CD4-positive, CD25-positive, alpha-beta regulatory T cell (primary cell): ENCODE measurements at places on chromosomes 5 and 9. TPM values are rescaled to one million over a fixed set of nuclear protein-coding genes. Genes with fewer than 3 reads are reported as not detected.

Gene CDH9
- polyA plus RNA-seq, result not detected

- peak; percentile 23 for DNase-seq
These were observed 963 bp upstream of the CAST start for GRCh38 chr5:96660971-96661854.

GRCh38 chr5:176355400-176356178 is 6.0 kb downstream of the KIAA1191 start:
- DNase-seq, result no peak

DNA sequence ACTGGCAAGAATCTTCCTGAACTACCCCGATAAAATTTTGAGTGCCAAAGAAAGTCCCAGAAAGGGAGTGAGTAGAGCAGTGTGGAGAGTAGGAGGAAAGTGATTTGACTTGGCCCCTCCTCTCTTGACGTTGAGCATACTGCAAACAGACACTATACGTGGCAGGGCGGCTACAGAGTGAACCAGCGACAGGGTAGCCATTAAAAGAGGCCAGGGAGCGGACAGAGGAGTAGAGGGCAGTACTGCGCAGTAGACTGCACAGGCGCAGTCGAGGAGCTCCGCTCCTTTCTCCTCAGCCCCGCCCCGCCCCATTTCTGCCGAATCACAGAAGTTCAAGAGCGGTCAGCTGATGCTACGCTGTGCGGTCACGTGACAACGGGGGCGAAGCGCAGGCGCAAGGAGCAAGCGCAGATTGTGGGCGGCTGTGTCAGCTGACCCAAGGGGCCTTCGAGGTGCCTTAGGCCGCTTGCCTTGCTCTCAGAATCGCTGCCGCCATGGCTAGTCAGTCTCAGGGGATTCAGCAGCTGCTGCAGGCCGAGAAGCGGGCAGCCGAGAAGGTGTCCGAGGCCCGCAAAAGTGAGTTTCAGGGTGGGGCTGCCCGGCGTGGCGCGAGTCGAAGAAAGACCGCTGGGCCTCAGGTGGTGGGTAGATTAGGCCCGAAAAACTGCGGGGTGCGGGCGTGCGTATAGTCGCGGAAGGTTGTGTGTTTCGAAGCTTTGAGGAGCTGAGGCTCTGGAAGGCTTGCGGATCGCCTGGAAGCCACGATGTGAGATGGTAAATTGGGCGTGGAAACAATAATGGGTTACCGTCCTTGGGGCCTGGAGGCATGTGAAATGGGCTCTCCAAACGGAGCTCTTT is at the start of gene ATP6V1G1:
ATP6V1G1 (plus strand) TSS at position 425 of the 858 bp plus-strand sequence; CDS start at position 495, 70 bp downstream.
- peak; percentile 99 for DNase-seq

GRCh38 chr5:73424556-73424977 is 24.0 kb downstream of the FOXD1 start:
- DNase-seq, result no peak
